ENCODE measurements at places on chromosomes 12 and 14.

DNA sequence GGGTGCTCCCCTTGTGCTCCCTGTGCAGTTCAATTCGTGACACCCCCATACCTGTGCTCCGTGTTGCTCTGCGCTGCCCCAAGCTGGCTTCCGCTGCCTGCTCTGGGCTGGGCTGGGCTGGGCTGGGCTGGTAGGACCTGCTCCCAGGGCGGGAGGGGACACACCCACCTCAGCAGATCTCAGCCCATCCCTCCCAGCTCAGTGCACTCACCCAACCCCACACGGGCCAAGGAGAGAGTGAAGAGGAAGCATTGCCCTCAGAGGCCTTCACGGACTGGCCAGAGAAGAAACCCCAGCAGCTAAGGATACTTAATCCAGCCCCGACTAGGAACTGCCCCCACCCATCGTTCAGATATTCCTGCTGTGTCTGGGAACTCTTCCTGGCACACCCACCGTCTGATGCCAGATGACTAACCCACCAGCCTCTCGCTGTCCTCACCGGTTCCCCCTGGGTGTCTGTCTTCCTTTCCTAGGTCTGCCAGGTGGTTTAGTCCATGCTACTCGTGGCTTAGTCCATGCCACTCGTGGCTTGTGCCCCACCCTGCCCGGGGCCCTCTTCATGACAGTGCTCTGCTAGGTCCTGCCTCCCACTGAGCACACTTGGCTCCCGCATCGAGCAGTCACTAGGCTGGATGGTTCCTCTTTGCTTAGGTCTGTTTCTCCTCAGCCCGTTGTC lies at the start of gene LPAR5:
Gene LPAR5 (minus strand): TSS at position 104 of the 676 bp plus-strand sequence. CDS start 14,711 bp downstream, outside the sequence.
- no peak for DNase-seq

- DNase-seq, result no peak
Measured at GRCh38 chr14:50417853-50418252, 21.2 kb upstream of the CDKL1 start.

GRCh38 chr12:118013283-118013682 lies 3.2 kb upstream of the RFC5 start:
- DNase-seq, result no peak

DNA sequence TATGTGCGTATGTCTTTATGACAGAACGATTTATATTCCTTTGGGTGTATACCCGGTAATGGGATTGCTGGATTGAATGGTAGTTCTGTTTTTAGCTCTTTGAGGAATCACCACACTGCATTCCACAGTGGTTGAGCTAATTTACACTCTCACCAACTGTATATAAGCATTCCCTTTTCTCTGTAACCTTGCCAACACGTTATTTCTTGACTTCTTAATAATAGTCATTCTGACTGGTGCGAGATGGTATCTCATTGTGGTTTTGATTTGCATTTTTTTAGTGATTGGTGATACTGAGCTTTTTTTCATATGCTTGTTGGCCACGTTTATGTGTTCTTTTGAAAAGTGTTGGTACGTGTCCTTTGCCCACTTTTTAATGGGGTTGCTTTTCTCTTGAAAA lies 49.7 kb downstream of the FRS2 start:
- no peak for DNase-seq

- DNase-seq, result no peak
Measured at GRCh38 chr12:51254536-51254935, 15.7 kb downstream of the SMAGP start.

DNA sequence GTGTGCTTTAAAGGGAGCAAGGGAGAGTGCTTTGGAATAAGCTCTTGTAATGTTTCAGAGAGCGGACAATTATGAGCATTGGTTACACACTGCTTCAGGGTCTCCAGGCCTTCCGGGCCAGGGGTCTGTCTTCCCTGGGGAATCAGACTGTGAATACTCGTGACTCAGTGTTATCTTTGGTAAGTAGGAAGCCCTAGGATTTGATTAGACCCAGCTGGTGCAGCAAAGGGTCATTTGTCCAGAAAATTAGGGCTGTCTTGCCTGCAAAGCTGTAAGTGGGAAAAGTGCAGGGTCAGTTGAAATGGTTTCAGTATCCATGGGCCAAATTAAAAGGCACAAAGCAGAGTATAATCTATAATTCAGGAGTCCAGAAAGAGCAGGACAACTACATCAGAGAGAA lies 475.6 kb downstream of the MED13L start:
- DNase-seq, result no peak

- DNase-seq, result no peak
Measured at GRCh38 chr14:105116451-105117256, 51.4 kb upstream of the GPR132 start.

DNA sequence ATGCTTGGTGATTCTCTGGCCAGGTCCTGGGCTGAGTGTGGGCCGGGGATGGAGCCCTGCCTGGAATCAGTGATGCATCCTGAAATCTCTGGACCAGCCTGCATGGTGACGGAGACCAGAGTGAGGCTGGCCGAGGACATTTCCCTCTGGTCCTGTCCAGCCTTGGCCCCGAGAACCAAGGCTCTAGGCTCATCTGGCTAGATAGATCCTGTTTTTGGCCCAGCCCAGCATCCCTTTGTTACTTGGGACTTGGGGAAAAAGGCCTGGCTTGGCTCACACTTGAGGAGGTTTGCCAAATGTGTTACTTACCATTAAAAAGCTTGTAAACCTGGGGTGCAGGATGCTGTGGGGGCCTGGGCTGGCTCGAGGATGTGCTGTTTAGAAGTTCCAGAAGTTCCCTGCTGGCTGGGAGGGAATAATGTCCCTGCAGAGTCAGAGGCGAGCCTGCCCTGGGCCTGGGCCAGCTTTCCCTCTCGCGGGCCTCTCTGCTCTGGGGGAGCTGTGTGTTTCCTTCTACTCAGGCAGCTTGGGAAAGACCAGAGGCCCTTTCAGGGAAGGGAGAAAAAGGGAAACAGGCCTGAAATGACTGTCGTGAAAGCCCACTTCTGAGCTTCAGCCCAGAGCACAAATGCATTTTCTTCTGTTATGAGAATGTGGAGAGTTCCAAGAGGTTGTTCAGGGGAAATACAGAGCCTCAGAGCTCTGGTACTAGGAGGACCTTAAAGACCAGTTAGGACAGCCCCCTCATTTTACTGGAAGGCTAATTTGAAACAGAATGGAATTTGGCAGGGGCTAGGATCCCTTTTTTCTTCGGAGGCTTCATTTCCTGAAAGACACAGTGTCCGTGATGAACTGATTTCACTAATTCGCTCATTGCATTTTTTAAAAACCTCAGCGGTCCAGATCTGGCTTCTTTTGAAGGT lies 47.2 kb upstream of the CTDSP2 start:
- no peak for DNase-seq

DNA sequence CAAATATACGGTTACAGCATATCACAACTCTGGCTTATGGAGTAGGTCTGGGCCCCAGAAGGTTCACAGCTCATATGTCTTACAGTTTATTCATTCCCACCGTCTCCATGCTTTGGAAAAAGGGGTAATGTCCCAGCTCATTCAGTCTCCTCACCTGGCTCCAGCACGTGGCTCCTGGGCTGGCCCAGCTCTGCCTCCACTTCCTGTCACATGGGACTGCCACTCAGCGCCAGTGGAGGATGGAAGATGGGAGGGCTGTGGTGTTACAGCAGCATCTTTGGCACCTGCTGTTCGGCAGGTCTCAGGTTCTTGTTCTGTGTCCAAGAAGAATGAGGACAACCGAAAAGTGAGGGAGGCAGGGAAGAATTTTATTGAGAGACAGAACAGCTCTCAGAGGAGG lies 216.3 kb upstream of the ATXN7L3B start:
- no peak for DNase-seq

All from activated CD4-positive, alpha-beta T cell treated with anti-CD3 and anti-CD28 coated beads, Interleukin-2, amount 50 U/mL, for 1 hour (primary cell).